ENCODE measurements at places on chromosomes 7 and 10. TPM values are rescaled to one million over a fixed set of nuclear protein-coding genes. Genes with fewer than 3 reads are reported as not detected.

Gene CPN1
- total RNA-seq = not detected

Gene NEURL1
- total RNA-seq = 1.7 TPM

Gene GIMAP5
- 40.7 TPM for total RNA-seq

Gene TDRD1
- 0.16 TPM for total RNA-seq

Gene ARID5B
- 26.7 TPM for total RNA-seq

Gene CALHM1
- total RNA-seq = not detected

Gene STEAP2
- not detected for total RNA-seq

Gene MMP21
- total RNA-seq = not detected

Gene DNAAF5
- total RNA-seq = 36.4 TPM

Gene GDF10
- 1.4 TPM for total RNA-seq

Gene LRRC17
- total RNA-seq = not detected

- no peak for DNase-seq
Measured at GRCh38 chr10:67100951-67101350, 175.1 kb downstream of the LRRTM3 start.

- DNase-seq = no peak
Measured at GRCh38 chr7:50653981-50654425, 88.8 kb upstream of the DDC start.

- no peak for DNase-seq
Measured at GRCh38 chr10:69202332-69202731, 17.8 kb upstream of the HKDC1 start.

DNA sequence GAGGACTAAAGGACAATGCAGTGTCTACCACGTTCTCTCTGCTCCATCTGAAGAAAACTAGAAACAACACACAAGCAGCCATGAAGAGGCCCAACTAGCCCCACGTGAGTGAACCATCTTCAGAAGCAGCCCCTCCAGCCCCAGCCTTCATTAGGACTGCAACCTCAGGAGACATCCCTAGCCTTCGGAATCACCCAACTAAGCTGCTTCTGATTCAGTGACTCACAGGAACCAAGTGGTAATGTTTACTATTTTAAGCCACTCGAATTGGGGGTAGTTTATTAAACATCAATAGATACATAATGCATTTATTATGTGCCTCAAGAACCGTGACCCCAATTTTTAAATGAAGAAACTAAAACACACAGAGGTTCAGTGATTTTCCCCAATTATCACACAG is 22.6 kb downstream of the ARHGAP12 start:
- no peak for DNase-seq

GRCh38 chr10:97666992-97667391 is 20.0 kb downstream of the AVPI1 start:
- no peak for DNase-seq

GRCh38 chr7:69932034-69932628 is 333.9 kb downstream of the AUTS2 start:
- peak; percentile 9 for DNase-seq

- DNase-seq = no peak
Measured at GRCh38 chr10:15813415-15813814, 46.9 kb downstream of the MINDY3 start.

GRCh38 chr10:21727452-21728168 is 193.6 kb downstream of the MLLT10 start:
- DNase-seq = no peak

DNA sequence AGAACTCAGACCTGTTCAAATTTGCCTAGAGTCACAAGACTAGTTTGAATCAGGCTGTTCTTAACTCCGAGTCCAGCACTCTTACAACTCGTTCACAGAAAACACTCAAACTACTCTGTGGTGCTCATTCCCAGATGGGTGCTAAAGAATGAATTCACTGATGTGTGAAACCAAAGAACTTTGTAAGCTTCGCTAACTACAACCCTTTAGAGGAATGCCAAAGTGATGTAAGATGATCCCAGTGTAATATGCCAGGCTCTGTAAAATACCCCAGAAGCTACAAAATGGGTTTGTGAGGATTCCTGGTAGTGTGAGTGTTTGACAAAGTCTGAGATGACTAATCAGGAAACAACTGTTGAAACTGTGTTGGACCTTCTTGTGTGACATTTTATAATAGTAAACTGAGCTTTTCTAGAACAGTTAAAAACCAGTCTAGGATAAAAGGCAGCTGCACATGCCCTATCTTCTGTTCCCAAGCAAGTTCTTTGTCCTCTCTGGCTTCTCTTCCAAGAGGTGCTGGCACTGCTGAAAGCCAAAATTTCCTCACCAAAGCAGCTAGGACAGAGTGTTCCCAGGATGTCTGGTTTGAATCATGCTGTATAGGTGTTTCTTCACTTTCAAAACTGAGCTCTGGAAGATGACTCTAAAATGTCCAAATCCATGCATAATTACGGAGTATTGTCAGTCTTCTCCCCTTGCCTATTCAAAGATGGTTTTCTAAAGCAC is 527.6 kb downstream of the SORCS1 start:
- no peak for DNase-seq

DNA sequence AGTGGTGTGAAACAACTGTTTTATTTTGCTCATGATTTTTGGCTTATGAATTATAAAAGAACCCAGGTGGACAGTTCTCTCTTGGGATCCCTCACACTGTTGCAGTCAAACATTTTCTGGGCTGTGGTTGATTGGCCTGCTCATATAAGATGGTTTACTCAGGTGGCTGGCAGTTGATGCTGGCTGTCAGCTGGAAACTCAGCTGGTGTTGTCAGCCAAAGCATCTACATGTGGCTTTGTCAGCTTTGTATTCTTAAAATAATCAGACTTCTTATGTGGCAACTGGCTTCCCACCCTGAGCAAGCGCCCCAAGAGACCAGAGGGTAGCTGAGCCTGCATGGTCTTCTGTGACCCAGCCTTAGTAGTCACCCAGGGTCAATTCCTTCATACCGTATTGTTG is 534.7 kb downstream of the NRG3 start:
- DNase-seq = no peak

GRCh38 chr7:24717694-24718320 is 39.5 kb downstream of the GSDME start:
- no peak for DNase-seq

GRCh38 chr10:63477927-63478326 is 12.2 kb upstream of the JMJD1C start:
- no peak for DNase-seq

- DNase-seq = no peak
Measured at GRCh38 chr7:143934526-143935325, at the start of gene OR2F2. TSS of gene OR2F2 (plus strand) at chr7:143935233. CDS start at chr7:143935233, 0 bp downstream.

DNA sequence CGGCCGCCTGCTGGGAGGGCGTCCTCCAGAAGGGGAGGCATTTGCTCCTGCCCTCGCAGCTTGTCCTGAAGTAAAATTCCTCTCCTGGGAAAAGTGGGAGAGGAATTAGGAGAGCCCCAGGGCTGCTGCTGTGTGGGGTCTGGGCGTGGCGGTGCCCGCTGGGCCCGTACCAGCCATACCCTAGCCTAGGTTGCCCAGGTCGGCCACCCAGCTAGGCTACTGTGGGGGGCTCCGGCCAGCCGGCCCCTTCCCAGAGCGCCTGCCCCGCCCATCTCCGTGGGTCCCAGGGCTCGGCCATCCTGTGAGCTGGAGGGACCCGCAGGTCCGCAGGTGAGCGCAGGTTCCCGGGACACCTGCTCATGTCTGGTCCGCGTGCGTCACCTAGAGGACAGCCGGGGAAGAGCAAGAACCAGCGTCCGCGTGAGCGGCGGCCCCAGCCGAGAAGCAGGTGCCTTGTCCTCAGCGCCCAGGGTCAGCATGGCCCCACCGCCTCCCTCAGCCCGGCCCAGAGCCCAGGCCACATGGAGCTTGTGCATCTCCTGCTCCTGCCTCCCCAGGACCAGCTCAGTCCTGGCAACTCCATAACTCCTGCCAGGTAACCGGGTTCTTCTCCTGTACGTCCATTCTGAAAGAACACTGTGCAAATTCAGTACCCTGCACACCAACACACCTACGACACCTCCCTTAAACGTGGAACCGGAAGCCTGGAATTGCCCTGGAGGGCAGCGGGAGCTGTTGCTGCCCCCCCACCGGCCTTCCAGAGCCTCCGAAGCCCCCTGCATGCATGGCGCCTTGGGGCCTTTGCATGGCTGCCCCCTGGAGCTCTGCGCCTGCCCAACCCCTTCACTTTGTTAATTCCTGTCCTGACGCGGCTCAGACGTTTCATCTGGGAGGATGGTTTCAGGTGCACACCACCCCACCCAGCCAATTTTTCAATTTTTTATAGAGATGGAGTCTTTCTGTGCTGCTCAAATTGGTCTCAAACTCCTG is 22.8 kb upstream of the FOXL3 start:
- peak; percentile 13 for DNase-seq

- DNase-seq = no peak
Measured at GRCh38 chr10:102865620-102866019, 3.6 kb upstream of the AS3MT start.

- peak; percentile 48 for DNase-seq
Measured at GRCh38 chr7:1531263-1531978, 919 bp downstream of the MAFK start.

- DNase-seq = no peak
Measured at GRCh38 chr10:35498693-35499092, 106.4 kb upstream of the GJD4 start.

DNA sequence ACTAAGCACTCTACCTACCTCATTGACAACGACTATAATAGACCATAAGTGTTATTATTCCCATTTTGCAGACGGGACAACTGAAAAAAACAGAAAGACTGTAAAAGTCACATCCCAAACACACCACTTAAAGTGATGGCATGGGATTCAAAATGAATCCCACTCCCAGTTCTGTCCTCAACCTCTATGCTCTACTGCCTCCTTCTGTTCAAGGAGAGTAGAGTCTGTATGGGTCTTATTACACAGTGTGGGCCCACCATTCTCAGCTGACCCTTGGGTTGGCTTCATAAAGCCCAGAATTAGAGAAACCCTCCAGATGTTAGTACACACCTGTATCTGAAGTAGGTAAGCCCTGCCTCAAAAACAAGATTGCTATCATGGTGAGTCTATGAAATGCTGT is 102.2 kb downstream of the GRM8 start:
- DNase-seq = no peak

DNA sequence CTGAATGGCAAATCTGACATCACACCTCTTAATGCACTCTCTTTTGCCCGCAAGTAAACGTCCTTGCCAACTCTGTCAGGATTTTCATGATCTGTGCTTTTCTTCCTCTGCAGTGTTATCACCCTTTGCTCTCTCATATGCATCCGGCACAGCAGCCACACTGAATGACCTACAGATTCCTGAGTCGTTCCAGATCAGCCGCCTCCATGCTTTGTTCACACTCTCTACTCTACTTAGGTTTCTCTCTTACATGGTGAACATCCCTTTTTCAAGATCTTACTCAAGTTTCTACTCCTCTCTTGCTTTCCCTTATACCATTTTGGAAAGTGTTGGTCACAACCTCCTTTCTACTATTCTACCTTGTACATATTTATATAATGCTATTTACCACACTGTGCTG is 127.7 kb upstream of the AOAH start:
- peak; percentile 21 for DNase-seq

DNA sequence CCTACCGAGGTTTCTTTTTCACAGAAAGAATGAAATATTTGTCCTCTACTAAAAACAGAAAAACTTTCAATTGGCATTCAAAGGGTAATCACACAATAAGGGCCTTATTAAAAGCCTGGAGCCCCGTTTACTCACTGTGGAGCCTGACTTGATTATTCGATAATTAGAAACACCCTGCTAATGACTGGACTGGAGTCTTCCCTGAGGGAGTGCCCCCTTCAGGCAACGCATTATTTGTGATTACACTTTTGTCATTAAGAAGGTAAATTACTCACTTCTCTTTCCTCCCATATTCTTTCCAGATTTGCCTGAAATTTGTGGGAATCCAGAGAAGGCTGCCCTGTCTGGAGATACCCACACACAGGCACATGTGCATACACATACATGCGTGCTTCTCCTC is 444.2 kb upstream of the NPVF start:
- DNase-seq = no peak

GRCh38 chr10:17872191-17873091 is 63.3 kb downstream of the MRC1 start:
- DNase-seq = peak; percentile 16

DNA sequence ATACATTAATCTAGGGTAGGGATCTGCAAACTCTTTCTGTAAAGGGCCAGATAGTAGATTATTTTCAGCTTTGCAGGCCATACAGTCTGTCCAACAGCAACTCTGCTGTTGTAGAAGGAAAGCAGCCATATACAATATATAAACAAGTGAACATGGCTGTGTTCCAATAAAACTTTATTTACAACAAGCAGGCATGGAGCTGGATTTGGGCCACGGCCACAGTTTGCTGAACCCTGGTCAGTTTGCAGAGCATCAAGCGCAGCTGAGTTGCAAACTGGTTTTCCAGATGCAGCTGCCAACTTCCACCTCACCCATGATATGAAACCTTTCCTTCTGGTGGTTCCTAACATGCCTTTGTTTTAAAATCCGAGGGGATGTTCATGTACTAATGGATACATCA is 310.4 kb upstream of the NFE2L3 start:
- no peak for DNase-seq

- no peak for DNase-seq
Measured at GRCh38 chr10:31593124-31593523, 274.1 kb downstream of the ZEB1 start.

DNA sequence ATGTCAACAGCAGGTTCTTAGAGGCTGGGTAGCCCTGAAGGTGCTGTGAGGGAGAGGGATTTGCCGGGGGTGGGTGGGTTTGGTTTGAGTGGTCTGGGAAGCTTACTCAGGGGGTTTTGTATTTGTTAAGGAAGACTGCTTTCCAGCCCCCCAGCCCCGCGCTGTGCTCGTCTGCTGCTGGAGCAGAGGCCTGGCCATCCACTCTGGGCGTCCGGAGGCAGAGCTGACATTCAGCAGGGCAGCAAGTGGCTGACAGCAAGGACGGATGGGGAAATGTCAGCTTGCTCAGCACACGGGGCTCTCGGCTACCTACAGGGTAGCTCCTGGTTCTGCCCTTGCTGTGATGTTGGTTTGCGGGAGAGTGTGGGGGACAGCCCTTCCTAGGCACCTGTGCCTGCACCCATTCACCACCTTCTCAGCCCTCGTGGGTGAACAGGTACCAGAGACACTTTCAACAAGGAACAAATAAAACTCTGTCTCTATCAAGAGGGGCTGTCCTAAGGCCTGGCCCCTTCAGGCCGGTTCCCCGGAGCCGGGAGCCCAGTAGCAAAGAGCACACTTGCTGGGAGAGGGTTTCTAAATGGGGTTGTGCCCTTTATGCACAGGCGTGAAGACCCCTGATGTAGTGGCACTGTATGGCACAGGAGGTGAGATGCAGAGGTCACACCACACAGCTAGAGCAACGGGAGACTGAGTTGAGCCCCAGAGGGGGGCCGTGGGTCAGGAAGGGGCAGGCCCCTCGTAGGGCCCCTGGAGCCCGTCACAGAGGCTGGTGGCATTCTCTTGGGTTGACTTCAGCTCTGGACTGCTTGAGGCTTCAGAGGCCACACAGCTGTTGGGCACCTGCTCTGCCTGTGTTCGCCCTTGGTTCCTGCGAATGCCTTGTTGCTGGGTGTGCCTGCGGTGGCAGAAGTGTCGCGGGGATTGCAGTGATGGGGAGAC is 72.2 kb upstream of the SHH start:
- DNase-seq = no peak

DNA sequence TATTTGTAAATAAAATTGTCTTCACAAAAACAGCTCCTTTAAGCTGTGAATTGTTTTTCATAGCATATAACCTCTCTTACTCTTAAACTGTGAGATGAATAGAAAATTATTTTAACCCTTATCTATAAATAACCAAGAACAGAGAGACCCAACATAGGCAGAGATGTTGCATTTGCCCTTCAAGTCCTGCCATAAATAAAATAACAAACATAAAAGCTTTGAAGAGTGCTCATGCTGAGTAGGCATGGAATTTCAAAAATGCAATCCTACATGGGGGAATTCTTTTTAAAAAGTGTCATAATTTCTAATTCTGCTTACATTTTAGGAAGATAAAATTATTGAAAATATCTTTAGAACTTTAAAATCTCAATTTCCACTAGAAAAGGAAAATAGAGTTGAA is 124.1 kb upstream of the FERD3L start:
- no peak for DNase-seq

Data from activated CD8-positive, alpha-beta T cell treated with anti-CD3 and anti-CD28 coated beads for 36 hours (primary cell).